ENCODE measurements at places on chromosomes 13 and 19. TPM values are rescaled to one million over a fixed set of nuclear protein-coding genes. Genes with fewer than 3 reads are reported as not detected.

Gene CD209
- not detected for total RNA-seq

DNA sequence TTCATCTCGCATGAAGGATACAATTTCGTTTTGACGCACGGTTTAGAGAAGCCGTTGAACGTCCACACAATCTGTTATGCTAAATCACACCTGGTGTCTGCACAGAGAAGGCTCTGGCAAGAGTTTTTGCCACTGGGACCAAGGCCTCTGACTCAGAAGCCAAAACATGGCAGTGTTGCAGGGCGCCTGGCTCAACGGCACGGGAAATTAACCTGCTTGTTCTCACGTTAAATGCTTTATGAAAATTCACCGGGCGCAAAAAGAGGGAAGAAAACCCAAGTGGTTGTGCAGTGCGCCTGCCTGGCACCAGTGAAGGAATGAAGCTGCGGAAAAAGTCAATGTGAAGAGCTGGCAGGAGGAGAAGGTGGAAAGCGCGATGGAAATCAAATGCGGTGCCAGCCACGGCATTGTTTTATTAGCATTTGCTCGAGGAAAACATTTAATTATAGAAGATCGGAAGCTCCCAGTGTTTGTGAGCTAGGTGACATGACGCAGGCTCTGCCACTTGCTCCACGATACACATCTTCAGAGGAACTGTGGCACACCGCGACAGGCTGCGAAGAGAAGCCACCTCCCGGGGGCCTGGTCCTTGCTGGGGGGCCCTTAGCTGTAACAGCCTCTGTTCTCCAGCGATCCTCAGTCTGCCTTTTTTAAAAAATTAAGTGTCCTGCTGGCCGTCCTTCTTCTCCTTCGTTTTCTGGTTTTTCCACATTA, 126.2 kb downstream of the ZIC5 start:
- H3K27me3 ChIP-seq = no peaks in the 10 kb centered on the region
- no peak overlapping the region for H3K4me3 ChIP-seq

DNA sequence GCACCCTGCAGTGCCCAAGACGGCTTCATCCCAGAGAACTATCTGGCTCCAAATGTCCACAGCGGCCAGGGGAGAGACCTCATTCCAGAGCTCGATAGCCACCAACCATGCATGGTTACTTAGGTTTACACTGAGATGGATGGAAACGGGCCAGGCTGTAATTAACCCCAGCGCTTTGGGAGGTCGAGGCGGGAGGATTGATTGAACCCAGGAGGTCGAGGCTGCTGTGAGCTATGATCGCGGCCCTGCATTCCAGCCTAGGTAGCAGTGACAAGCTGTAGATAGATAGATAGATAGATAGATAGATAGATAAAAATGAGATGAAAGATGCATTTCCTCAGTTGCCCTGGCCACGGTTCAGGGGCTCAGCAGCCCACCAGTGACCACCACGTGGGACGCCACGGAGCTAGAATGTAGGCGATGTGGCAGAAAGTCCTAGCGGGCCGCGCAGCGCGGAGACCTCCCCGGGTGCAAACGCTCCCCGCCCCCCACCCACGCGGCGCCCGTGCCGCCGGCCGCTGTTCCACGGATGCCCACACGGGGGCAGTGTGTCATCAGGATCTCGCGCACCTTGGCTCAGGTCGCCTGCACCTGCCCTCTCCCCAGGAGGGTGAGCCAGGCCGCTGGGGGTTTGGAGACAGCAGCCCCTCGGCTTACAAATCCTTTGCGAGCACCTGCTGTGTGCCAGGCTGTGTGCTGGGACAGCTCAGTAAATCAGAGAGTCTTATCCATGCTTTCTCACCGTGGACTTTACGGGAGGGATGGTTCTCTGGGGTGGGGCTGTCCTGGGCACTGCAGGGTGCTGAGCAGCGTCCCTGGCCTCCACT, 13.5 kb upstream of the TLE5 start:
- no peaks in the 10 kb centered on the region for H3K27me3 ChIP-seq
- H3K27ac ChIP-seq = no peak overlapping the region
- no peaks in the 10 kb centered on the region for H3K36me3 ChIP-seq
- peak; percentile 86 for DNase-seq
- H3K4me1 ChIP-seq = peaks cover 10% of the 10 kb centered on the region

- no peaks in the 10 kb centered on the region for H3K36me3 ChIP-seq
- peak; percentile 45 for DNase-seq
- H3K27ac ChIP-seq = no peak overlapping the region
- H3K4me1 ChIP-seq = peaks cover 5% of the 10 kb centered on the region
- H3K4me3 ChIP-seq = no peak overlapping the region
- peaks cover 3% of the 10 kb centered on the region for H3K27me3 ChIP-seq
Observed at GRCh38 chr19:54481326-54481930, 8.3 kb upstream of the CDC42EP5 start.

DNA sequence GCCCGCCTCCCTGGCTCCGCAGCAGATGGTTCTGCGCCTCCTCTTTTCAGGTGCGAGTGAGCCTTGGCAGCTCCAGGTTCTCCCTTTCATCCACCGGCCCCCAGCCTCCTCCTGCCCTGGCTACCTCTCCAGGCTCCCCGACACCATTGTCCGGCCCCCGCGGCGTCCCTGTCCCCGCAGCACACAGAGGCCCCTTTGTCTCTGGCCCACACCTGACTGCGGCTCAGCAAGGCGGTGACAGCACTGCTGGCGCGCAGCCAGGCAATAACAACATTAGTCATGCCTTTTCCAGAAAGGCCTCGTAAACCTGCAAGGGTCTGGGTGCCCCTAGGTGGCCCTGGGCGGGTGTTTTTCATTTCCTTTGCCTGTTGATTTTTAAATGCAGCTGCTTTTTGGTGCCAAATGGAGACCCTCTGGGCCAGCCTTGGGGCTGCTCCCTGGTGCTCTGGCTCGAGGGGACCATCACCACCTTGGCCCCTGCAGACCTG, 73.2 kb upstream of the MEDAG start:
- peaks cover 4% of the 10 kb centered on the region for H3K4me1 ChIP-seq
- peaks cover 2% of the 10 kb centered on the region for H3K27me3 ChIP-seq
- no peak overlapping the region for H3K27ac ChIP-seq

Data from CD4-positive, alpha-beta T cell (primary cell).